ENCODE measurements at places on chromosomes 7 and 10. TPM values are rescaled to one million over a fixed set of nuclear protein-coding genes. Genes with fewer than 3 reads are reported as not detected.

- H3K4me3 ChIP-seq, result peak overlapping the region; percentile 52
- no peak overlapping the region for H3K27ac ChIP-seq
- H3K4me1 ChIP-seq, result no peaks in the 10 kb centered on the region
- DNase-seq, result peak; percentile 86
Measured at GRCh38 chr7:98870121-98870651, 372 bp upstream of the TMEM130 start.

GRCh38 chr7:24866004-24866615 is 108.8 kb upstream of the GSDME start:
- no peak overlapping the region for H3K4me3 ChIP-seq
- no peak overlapping the region for H3K27ac ChIP-seq
- no peak for DNase-seq
- no peaks in the 10 kb centered on the region for H3K27me3 ChIP-seq

Gene SYPL1
- 72.4 TPM for polyA plus RNA-seq

Gene PRSS1
- not detected for polyA plus RNA-seq

- DNase-seq, result no peak
- no peaks in the 10 kb centered on the region for H3K36me3 ChIP-seq
- H3K4me3 ChIP-seq, result peak overlapping the region; percentile 60
- no peaks in the 10 kb centered on the region for H3K27me3 ChIP-seq
Measured at GRCh38 chr7:5514440-5515035, 90.9 kb upstream of the TNRC18 start.

DNA sequence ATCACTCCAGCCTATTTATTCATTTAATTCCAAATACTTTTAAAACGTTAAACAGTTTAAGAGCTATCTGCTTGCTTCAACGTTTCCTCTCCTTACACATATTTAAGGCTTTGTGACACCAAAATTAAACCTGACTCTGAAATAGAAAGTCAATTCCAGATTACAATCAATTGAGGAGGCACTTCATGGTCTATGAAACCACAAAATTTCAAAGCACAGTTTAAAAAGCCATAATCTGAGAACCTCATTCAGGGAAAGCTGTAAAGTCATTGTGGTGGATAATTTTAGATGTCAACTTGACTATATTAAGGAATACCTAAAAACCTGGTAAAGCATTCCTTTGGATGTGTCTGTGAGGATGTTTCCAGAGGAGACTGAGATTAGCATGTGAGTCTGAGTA is 6.2 kb downstream of the SNX13 start:
- H3K27me3 ChIP-seq, result no peaks in the 10 kb centered on the region
- peaks cover 15% of the 10 kb centered on the region for H3K4me1 ChIP-seq
- no peak overlapping the region for H3K4me3 ChIP-seq
- H3K27ac ChIP-seq, result no peak overlapping the region
- no peak for DNase-seq

DNA sequence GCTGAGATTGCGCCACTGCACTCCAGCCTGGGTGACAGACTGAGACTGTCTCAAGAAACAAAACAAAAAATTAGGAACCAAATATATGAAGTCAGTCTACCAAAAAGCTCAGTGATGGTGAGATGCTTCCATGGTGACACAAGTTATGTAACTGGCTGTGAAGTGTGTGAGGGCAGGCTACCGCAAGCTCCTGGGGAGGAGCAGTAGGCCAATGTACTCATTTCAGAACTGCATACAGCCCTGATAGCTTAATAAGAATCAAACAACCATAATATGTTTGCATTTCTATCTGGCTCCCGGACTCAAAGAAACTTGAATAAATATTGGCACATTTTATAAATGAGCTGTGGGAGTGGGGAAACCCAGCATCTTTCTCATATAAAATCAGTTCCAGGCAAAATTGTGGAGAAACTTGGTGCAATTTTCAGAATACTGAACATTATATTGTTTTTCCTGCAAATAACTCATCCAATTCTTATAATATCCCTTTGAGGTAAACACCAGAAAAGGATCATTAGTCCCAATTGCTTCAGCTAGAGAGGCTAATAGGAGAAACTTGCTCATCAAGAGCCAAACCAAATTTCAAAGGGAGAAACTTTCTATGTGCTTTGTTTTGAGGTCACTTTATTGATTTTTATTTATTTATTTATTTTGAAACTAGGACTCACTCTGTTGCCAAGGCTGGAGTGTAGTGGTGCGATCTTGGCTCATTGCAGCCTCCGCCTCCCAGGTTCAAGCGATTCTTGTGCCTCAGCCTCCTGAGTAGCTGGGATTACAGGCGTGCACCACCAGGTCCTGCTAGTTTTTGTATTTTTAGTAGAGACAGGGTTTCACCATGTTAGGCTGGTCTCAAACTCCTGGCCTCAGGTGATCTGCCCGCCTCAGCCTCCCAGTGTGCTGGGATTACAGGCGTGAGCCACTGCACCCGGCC is 127.0 kb downstream of the SORCS1 start:
- H3K27me3 ChIP-seq, result no peaks in the 10 kb centered on the region
- H3K4me1 ChIP-seq, result peaks cover 24% of the 10 kb centered on the region
- no peak for DNase-seq
- H3K27ac ChIP-seq, result no peak overlapping the region

GRCh38 chr10:95312257-95312656 is 21.5 kb upstream of the PDLIM1 start:
- H3K27ac ChIP-seq, result no peak overlapping the region
- no peak for DNase-seq
- no peaks in the 10 kb centered on the region for H3K4me1 ChIP-seq
- no peak overlapping the region for H3K4me3 ChIP-seq
- no peaks in the 10 kb centered on the region for H3K36me3 ChIP-seq
- H3K27me3 ChIP-seq, result no peaks in the 10 kb centered on the region

- H3K27me3 ChIP-seq, result no peaks in the 10 kb centered on the region
- H3K27ac ChIP-seq, result no peak overlapping the region
- H3K4me1 ChIP-seq, result peaks cover 10% of the 10 kb centered on the region
- no peak overlapping the region for H3K4me3 ChIP-seq
Measured at GRCh38 chr10:121796342-121796741, 131.5 kb downstream of the ATE1 start.

GRCh38 chr10:73937333-73938043 is 26.6 kb downstream of the PLAU start:
- peaks cover 10% of the 10 kb centered on the region for H3K4me1 ChIP-seq
- H3K36me3 ChIP-seq, result no peaks in the 10 kb centered on the region
- no peak overlapping the region for H3K4me3 ChIP-seq
- H3K27ac ChIP-seq, result no peak overlapping the region
- no peaks in the 10 kb centered on the region for H3K27me3 ChIP-seq

DNA sequence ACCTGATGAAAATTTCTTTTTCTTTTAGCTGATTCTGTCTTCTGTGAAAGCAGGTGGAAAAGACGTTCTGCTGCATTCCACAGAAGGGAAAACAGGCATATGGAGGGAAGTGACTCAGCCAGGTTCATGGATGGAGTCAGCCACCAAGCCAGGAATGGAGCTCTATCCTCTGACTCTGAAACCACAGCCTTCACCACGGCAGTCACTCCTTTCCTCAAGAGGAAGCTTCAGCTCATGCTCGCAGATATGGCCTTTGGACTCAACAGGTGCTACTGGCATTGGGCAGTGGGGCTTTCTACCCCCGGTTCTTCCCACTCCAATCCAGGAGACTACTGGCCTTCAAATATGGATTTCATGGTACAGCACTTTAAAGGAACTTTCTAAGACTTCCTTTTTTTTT is 11.5 kb upstream of the PLAU start:
- no peaks in the 10 kb centered on the region for H3K4me1 ChIP-seq
- H3K27me3 ChIP-seq, result no peaks in the 10 kb centered on the region
- no peak for DNase-seq
- H3K27ac ChIP-seq, result peak overlapping the region; percentile 41
- H3K4me3 ChIP-seq, result no peak overlapping the region
- H3K36me3 ChIP-seq, result no peaks in the 10 kb centered on the region

GRCh38 chr7:127644484-127644883 is 7.5 kb upstream of the SND1 start:
- H3K27me3 ChIP-seq, result no peaks in the 10 kb centered on the region
- no peak overlapping the region for H3K4me3 ChIP-seq
- no peaks in the 10 kb centered on the region for H3K4me1 ChIP-seq
- H3K27ac ChIP-seq, result no peak overlapping the region
- no peak for DNase-seq

GRCh38 chr7:636396-636795 is 90.1 kb upstream of the DNAAF5 start:
- H3K4me1 ChIP-seq, result no peaks in the 10 kb centered on the region
- DNase-seq, result no peak
- no peaks in the 10 kb centered on the region for H3K36me3 ChIP-seq

Gene SLC4A2
- 167 TPM for polyA plus RNA-seq

- no peaks in the 10 kb centered on the region for H3K36me3 ChIP-seq
- H3K4me1 ChIP-seq, result 0 out of 2 replicates have a peak, but pooled peaks cover 2% of the 10 kb centered on the region
- no peaks in the 10 kb centered on the region for H3K27me3 ChIP-seq
- H3K4me3 ChIP-seq, result no peak overlapping the region
- no peak overlapping the region for H3K27ac ChIP-seq
Measured at GRCh38 chr7:7756577-7756976, 38.2 kb upstream of the RPA3 start.

DNA sequence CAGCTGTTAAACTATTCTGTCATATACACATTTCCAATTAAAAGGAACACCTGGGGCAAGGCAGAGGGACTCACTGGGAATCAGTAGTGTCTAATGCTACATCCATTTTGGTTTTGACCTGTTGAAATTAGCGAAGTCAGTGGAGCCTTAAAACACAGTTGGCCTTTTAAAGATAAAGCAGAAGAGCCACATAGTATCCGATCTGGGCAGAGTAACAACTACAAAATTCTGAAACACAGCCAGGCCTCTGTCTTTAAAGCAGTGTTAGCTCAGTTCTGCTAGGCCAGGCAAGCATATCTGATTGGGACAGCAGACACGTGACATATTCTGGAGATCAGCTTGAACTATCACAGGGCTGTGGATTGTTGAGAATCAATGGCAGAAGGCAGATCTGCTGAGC is 117.5 kb upstream of the WNT16 start:
- peaks cover 3% of the 10 kb centered on the region for H3K4me1 ChIP-seq
- H3K36me3 ChIP-seq, result no peaks in the 10 kb centered on the region
- no peak for DNase-seq
- no peak overlapping the region for H3K27ac ChIP-seq

DNA sequence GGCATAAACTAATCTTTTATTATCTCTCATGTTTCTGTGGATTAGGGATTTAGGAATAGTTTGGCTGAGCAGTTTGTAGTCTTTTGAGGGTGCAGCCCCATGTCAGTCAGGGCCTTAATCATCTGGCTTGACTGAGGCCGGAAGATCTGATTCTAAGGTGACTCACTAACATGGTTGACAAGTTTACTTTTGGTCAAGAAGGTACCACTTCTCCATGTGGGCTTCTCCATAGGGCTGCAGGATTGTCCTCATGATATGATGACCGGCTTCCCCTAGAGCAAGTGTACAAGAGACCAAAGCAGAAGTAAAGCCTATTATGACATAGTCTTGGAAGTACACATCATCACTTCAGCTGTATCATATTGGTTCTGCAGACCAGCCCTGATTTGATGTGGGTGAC is 45.9 kb upstream of the OIT3 start:
- H3K27me3 ChIP-seq, result no peaks in the 10 kb centered on the region
- H3K4me3 ChIP-seq, result no peak overlapping the region
- no peaks in the 10 kb centered on the region for H3K36me3 ChIP-seq
- no peak overlapping the region for H3K27ac ChIP-seq

DNA sequence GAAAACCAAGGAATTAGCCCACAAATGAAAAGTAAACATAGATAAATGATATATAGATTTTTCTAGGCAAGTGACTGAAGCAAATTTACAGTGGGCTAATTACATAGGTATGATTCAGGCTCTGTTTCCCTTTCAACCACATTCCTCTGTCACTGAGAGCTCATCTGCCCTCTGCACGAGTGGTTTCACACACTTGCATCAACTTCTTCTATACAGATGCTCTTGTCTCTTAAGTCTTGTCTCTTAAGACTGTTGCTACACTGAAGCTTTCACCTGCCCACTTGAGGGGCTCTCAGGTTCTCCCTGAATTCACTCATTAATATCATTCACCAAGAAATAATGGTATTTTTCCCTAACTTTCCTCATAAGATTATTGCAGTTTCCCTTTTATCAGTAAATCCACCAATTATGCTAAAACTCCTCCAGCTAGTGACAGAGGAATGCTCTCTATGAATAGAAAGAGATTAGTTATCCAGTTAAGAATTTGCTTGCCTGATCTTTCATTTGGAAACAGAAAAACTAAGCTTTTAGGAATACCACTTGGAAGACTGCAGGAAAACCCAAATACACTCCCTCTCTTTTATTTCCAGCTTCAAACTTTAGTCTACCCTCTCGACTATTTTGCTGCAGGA is 95.7 kb downstream of the ELAPOR2 start:
- H3K4me1 ChIP-seq, result peaks cover 30% of the 10 kb centered on the region
- H3K36me3 ChIP-seq, result 0 out of 2 replicates have a peak, but pooled peaks cover 3% of the 10 kb centered on the region
- no peaks in the 10 kb centered on the region for H3K27me3 ChIP-seq
- peak overlapping the region; percentile 19 for H3K4me3 ChIP-seq
- DNase-seq, result no peak

- no peak overlapping the region for H3K4me3 ChIP-seq
- peaks cover 8% of the 10 kb centered on the region for H3K4me1 ChIP-seq
- H3K36me3 ChIP-seq, result no peaks in the 10 kb centered on the region
- no peak for DNase-seq
Measured at GRCh38 chr10:130767116-130767730, 544.3 kb downstream of the TCERG1L start.

GRCh38 chr7:20216406-20217036 is 663 bp downstream of the MACC1 start:
- H3K4me1 ChIP-seq, result no peaks in the 10 kb centered on the region
- no peak for DNase-seq
- H3K27me3 ChIP-seq, result no peaks in the 10 kb centered on the region
- no peak overlapping the region for H3K27ac ChIP-seq

Gene CDC14C
- polyA plus RNA-seq, result not detected

DNA sequence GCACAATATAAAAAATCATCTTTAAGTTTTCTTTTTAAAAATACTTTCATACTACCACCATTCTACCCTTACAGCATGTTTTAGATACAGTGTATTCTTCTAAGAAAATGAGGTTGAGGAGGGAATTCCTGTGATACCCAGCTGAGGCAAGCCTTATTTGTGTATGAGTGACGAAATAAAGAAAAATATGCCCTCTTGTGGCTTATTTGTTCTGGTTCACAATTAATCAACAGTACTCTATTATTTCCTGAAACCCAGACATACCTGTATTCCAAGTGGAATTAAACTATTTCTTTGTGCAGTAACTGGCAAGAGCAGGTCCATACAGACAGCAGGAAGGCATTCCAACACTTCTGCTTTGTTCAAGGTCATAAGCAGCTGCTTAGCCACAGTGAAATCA is 4.5 kb upstream of the SEMA3D start:
- H3K27me3 ChIP-seq, result no peaks in the 10 kb centered on the region
- H3K4me3 ChIP-seq, result no peak overlapping the region
- no peak overlapping the region for H3K27ac ChIP-seq
- H3K4me1 ChIP-seq, result no peaks in the 10 kb centered on the region
- DNase-seq, result peak; percentile 37

Measured in SK-N-SH (cell line).